Cerebellar nuclear complex (tissue), 1 donor: ENCODE measurements at places on chromosomes 11 and 22.
A peak's percentile ranks its signal among the peaks of the same experiment; 100 is the strongest.

DNA sequence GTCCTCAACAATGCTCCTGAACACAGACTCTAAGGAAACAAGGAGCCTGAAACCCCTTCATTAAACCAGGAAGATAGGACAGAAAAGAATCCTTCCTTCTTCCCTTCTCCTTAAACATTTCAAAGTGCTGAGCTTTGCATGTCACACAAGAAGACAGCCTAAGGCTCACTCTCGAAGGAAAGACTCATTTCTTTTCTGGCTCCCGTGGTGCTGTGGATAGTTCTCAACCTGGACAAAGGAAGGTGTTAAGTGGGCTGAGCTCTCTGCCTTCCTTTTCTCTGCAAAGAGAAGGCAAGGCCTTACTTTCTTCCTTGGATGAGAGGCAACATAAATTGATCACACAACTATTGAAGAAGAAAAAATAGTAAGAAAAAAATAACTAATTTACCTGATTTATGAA lies 452.4 kb upstream of the DDI1 start:
- no peak for DNase-seq

DNA sequence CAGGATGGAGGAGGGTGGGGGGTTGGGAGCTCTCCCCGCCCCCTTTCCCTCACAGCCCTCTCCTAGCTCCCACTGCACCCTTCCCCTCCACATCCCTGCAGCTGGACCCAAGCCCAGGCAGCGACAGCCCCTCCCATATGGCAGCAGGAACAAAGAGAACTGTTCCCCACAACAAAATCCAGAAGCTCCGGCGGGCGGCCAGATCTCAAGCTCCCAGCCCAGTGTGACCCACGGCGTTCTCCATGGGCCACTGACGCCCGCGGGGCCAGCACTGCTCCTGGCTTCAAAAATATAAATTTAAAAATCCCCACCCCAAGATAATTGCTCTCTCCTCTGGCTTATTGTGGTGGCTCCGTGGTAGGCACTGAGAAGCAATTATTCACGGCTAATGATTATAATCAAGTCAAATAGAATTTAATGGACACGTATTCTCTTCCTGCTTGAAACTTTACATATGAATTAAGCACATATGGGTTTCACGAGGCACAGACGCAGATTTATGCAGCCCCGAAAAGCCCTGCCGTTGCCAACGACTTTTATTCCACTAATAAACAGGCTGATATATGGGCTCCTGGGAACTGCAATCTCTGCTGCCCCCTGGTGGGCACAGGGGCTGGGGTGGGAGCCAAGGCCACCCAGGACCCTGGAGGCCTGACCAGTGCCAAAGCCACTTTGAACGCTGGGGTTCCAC lies 17.5 kb downstream of the MACROD1 start:
- peak; percentile 57 for DNase-seq

- no peak for DNase-seq
Measured at GRCh38 chr11:11243590-11244469, 109.2 kb downstream of the CSNK2A3 start.

GRCh38 chr11:29261831-29262230 lies 755.0 kb downstream of the KCNA4 start:
- DNase-seq = no peak

DNA sequence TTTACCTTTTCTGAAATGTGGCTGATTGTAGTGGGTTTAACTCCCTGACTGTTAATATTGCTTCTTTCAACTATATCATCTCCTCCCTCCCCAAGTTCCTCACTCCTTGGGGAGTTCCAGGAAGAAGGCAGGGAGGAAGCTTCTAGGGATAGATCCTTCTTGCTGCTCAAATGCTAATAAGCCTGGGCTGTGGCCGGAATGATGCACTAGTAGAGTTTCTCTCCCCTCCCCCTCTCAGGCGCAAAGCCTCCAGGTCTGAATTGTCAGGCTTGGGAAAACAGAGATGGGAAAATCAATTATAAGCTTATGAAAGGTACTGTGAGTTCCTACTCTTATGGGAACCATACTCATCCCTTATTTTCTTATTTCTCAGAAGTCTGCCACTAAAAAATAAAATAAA lies 30.8 kb downstream of the FEZ1 start:
- DNase-seq = no peak

DNA sequence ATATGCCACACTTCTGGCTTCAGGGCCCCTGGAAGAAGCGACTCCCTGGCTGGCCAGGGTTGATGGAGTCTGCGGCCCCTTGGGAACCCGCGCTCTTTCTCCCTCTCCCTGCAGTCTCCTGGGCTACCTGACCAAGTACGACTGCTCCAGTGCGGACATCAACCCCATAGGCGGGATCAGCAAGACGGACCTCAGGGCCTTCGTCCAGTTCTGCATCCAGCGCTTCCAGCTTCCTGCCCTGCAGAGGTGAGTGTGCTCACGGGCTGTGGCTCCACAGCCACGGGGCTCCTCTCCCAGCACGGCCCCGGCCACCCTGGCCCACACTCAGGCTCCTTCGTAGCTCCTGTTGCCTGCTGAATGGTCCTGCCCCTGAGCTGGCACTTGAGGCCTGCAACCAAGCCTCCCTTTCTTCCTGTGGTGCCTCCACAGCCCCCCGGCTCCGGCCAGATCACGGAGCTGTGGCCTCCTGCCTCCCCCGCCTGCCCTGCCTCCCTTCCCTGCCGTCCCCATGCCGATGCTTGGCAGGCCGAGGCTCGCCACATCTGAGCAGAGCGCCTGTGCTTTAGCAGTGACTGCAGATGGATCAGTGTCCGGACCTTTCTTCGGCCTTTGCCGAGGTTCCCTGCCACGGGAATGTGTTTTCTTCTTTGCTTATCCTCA lies 36.2 kb upstream of the KRTAP5-7 start:
- no peak for DNase-seq

GRCh38 chr11:24635588-24636290 lies 138.9 kb downstream of the LUZP2 start:
- no peak for DNase-seq

- DNase-seq = peak; percentile 84
Measured at GRCh38 chr11:125345421-125346178, 150.5 kb downstream of the FEZ1 start.

DNA sequence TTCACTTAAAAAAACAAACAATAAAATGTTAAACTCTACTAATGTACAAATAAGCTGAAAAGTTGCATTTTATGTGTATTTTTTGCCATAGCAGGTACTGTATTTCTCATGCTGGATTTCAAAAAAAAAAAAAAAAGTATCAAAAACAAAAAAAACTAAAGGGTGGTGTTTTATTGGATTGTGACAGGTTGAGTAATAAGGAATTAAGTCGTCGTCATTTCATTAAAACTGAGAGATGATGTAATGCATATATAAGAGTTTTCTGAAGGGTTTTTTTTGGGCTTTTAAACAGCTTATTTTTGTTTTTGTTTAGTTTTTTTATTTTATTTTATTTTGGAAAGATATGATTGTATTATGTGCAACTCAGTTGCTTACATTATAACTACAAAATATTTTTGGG lies 10.9 kb upstream of the ADSL start:
- no peak for DNase-seq
